Activated T-cell treated with anti-CD3 and anti-CD28 coated beads, Interleukin-2, amount 50 U/mL, for 72 hours (primary cell): ENCODE measurements at places on chromosomes 7 and 10. TPM values are rescaled to one million over a fixed set of nuclear protein-coding genes. Genes with fewer than 3 reads are reported as not detected.

TMEM178B gene
- total RNA-seq = 1.0 TPM

DNA sequence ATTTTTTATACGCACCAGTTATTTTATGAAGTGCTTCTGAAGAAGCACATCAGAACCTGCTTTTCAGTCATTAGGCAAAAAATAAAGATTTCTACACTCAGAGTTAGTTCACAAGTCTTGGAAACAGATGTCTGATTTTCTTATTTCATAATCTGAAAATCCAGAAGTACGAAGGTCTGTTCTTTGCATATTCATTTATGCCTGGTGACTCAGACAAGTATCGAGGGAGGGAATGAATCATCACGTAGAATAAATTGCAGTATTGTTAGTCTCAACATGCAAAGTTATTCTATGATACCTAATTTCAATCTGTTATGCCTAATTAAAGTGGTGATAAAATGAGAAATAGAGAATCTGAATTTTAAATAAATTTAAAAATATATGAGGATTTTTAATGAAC lies 113.6 kb upstream of the SEM1 start:
- peak; percentile 10 for DNase-seq

- H3K4me3 ChIP-seq = no peak overlapping the region
- H3K27ac ChIP-seq = no peak overlapping the region
- no peak for DNase-seq
- no peaks in the 10 kb centered on the region for H3K27me3 ChIP-seq
- no peaks in the 10 kb centered on the region for H3K4me1 ChIP-seq
Observed at GRCh38 chr7:30412782-30413504, 65.6 kb downstream of the NOD1 start.

DNA sequence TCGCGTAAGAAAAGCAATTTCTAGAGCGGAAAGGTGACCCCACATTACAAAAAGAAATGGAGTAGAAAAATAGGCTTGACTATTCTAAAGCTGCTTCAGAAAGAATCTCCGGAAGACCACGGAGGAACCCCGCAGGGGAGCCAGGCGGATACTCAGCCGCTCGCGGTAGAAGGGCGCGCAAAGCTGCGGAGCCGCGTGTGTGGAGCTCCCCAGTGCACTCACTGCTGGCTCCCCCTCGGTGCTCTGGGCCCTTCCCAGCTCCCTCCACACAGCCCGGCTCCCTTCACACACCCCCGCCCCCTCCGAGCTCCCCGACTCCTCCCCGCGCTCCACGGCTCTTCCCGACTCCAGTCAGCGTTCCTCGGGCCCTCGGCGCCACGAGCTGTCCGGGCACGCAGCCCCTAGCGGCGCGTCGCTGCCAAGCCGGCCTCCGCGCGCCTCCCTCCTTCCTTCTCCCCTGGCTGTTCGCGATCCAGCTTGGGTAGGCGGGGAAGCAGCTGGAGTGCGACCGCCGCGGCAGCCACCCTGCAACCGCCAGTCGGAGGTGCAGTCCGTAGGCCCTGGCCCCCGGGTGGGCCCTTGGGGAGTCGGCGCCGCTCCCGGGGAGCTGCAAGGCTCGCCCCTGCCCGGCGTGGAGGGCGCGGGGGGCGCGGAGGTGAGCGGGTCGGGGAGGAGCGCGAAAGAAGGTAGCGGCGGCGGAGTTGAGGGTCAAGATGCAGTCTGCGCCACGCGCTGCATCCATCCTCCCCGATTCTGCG lies at the start of gene STEAP2:
STEAP2 (plus strand) TSS at position 350 of the 758 bp plus-strand sequence. CDS start 13,343 bp downstream, outside the sequence.
- H3K4me3 ChIP-seq = peak within 1 kb of the TSS; percentile 63
- DNase-seq = peak; percentile 52
- H3K36me3 ChIP-seq = no peaks in the 10 kb centered on the region
- H3K27ac ChIP-seq = no peak within 1 kb of the TSS
- peaks cover 17% of the 10 kb centered on the region for H3K27me3 ChIP-seq
